HS-27A (cell line): ENCODE measurements at places on chromosomes 1 and 21.

GRCh38 chr1:215022741-215023141 is 59.8 kb upstream of the KCNK2 start:
- DNase-seq: no peak

DNA sequence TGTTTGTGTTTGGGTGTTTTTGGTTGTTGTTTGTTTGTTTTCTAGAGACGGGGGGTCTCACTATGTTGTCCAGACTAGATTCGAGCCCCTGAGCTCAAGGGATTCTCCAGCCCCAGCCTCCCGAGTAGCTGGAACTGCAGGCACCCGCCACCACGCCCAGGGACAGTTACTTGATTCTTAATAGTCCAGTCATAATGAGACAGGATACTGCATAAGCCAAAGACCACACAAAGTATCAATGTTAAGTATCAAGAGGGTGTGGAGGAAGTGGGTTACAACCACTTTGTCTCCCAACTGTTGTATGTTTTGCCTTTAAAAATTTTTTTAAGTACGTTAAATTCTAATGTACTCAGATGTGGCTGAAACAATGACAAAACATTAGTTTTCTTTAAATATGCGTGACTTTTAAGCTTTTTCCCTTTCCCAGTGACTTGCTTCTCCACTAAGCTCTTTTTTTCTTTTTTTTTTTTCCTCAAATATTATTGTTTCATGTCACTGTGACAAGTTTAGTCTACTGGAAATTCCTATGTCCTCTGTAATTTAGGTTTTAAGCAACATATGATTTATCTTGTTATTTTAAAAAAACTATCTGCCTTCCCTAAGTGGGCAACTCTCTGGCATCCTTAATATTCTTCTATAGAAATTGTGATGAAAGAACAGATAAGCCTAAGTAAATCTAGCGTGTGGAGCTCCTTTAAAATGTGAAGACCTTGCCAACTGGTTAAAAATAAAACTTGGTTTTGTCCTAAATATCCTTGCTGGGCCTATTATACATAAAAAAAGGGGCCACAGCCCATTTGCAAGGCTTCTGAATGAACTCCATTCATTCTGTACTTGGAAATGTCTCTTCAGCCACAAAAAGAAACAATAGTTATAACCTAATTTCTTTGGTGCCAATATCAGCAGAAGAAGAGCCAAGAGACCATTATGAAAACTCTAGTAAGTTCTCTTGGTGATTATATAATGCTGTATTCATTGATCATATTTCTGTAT is 56.2 kb upstream of the DPH5 start:
- DNase-seq: no peak

DNA sequence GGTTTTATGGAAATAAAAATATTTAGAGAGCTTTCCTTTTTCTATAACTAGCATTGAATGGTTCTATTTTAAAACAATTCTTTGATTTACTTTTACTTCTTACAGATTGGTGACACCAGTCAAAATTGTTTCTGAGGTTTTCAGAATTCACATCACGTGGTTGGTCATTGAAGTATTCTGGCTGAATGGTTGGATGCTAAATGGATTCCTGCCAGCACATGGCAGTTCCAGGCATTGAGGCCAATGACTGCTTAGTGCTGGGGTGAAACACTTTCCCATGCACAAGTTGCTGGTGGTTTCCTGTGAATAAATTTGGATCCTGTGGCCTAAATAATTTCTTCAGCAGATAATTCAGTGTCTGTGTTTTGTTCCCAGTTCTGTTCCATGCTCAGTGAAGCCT is 20.6 kb downstream of the NCAM2 start:
- no peak for DNase-seq

GRCh38 chr1:200869753-200870391 is 2.9 kb upstream of the GPR25 start:
- DNase-seq: no peak

DNA sequence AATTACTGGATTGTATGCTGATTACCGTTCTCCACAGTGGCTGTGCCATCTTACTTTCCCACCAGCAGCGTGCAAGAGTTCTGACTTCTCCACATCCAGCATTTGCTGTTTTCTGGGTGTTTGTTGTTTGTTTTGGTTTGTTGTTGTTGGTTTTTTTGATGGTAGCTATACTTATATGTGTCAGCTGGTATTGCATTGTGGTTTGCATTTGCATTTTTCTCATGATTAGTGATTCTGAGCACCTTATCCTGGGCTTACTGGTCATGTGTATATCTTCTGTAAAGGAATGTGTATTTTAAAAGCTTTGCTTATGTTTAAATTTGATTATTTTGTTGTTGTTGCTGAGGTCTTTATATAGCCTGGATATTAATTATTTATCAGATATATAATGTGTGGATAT is 66.9 kb upstream of the MAP1LC3C start:
- no peak for DNase-seq

DNA sequence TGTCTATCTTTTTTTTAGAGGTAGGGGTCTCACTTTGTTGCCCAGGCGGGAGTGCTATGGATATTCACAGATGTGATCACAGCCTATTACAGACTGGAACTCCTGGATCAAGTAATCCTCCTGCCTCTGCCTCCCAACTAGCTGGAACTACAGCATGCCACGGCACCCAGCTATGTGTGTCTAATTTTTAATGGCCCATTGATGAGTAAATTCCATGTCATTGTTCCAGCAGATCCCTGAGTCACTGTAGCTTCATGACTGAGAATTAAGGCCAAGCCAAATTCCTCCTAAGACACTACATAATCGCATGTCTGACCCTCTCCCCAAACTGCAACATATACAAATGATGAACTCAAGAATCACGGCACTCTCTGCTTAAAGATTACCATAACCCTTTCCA is 84.2 kb upstream of the RGS2 start:
- DNase-seq: no peak

DNA sequence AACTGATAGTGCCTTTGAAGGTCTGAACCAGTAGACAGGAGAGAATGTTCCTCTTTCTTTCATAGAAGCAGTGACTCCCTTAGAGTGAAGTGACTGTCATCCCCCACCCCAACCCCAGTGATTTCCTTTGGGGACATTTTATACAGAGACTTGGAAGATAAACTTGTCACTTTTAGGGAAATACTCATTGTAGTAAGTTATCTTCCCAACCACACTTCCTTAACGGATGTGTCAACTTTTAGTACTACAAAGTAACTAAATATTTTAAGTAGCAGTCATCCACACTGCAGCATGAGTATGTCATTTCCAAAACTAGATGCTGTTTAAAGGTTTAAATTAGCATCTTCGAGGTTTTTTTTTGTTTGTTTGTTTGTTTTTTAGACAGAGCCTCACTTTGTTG is 13.7 kb downstream of the LRRC8B start:
- DNase-seq: no peak

- DNase-seq: no peak
These were observed 8.8 kb upstream of the NT5C1A start for GRCh38 chr1:39680751-39681150.

- no peak for DNase-seq
These were observed 14.2 kb downstream of the KCNAB2 start for GRCh38 chr1:6059866-6060265.

DNA sequence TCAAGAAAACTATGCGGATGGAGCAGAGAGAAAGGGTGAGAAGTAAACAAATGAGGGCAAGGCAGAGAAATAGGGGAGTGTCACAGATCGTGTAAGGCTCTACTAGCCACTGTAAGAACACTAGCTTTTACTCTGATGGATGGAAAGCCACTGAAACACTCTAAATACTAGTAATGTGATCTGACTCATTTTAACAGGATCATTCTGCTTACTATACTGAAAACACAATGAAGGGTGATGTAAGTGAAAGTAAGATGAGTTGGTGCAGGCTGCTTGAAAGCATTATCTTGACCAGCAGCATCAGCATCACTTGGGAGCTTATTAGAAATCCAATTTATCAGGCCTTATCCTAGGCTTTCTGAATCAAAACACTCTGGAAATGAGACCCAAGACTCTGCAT is 32.7 kb downstream of the TUT4 start:
- no peak for DNase-seq

GRCh38 chr1:172626845-172627244 is 32.1 kb upstream of the FASLG start:
- no peak for DNase-seq

DNA sequence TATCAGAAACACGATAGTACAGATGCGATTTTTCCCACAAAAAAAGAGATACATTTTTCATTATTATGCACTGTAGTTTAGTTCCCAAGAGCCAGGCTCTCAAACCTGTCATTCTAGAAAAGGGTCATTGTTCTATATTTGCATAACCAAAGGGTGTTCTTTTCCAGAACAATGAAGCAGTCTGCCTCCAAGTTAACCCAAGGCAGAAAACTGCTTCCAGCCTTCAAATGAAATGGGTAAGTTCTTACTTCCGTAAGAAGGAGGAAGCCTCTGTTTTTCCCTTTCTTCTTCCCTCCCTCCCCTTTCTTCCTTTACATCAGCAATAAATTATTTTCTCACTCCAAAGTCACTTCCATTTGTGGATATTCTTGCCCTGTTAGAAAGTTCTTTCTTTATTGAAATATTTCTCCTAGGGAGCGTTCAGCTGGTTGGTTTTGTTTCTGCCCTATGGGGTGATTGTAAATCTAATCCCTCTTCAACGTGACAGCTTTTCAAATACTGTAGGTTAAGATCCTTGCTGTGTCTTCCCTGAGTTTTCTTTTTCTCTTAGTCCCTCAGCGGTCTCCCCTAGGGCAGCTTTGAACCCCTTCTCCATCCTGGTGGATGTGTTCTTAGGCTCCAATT is 77.3 kb upstream of the PTGFRN start:
- no peak for DNase-seq

- DNase-seq: no peak
These were observed at the start of gene LCK for GRCh38 chr1:32250893-32251716. Gene LCK, plus strand, starts transcription at chr1:32251265. Its CDS starts 23,065 bp downstream, at chr1:32274330.
